ENCODE measurements at places on chromosomes 5 and 9.

DNA sequence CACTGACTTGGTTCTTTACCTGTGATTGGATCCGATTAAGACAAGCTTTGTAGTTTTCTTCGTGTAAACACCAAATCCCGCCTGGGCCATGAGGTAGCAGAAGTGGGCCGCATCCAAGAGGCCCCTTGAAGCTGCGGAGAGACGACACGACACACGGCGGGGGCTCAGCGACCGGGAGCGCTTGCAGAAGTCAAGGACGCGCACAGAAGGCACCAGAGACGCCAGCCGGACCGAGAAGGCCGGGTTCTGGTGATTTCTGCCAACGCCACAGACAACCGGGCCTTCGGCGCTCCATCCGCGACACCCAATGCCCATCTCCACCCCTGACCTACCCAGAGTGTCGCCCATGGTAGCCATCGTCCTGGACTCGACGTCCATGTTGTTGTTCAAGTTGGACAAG, 19.8 kb upstream of the INPP5E start:
- no peak for DNase-seq

- no peak for DNase-seq
Observed at GRCh38 chr9:123395276-123395688, 39.3 kb downstream of the CRB2 start.

DNA sequence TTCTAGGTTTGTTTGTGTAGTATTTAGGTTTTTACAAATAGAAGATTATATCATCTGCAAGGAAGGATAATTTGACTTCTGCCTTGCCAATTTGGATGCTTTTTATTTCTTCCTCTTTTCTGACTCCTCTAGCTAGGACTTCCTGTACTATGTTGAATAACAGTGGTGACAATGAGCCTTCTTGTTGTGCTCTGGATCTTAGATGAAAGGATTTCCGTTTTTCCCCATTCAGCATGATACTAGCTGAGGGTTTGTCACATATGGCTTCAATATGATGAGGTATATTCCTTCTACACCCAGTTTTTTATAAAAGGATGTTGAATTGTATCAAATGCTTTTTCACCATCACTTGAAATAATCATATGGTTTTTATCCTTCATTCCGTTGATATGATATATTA, 101.4 kb downstream of the FBXO4 start:
- no peak for DNase-seq

DNA sequence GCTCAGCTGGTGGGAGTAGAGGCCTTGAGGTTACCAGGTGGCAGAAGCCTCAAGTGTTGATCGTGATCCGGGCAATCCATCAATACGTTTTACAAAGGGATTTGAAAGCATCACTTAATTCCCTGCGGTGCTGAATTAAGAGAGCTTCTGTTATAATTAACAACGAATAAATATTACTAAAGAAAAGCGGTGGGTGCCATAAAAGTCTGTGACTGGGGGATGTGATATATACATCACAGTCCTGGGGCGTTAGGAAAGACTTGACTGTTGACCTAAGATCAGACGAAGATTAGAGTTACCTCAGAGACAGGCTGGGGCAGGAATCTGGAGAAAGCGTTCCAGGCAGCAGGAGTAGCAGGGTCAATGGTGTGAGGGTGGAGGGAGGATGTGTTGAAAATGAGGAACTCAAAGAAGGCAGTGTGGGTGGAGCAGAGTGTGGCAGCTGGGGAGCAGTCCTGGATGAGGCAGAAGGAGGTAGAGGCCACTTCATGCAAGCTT, 6.7 kb upstream of the C5orf63 start:
- no peak for DNase-seq

DNA sequence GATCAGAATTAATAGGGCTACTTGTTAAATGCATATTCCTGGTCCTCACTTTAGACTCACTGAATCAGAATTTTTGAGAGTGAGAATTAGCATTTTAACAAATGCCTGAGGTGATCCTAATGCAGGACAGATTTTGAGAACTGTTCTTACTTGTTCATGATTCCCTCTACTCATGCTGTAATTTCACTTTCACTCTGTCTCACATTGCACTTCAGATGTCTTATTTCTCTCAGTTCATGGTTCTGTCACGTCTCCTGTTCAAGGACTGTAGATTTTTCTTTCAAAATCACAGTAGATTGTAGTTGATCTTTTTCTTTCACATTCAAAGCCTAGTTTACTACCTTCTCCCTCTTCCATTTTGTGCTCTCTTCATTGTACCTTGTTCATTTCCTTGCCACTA, 54.3 kb downstream of the ADGRV1 start:
- DNase-seq, result no peak

- DNase-seq, result no peak
Observed at GRCh38 chr9:83792746-83793145, 24.8 kb downstream of the GKAP1 start.

GRCh38 chr5:110852053-110852452, 113.2 kb downstream of the SLC25A46 start:
- DNase-seq, result no peak

DNA sequence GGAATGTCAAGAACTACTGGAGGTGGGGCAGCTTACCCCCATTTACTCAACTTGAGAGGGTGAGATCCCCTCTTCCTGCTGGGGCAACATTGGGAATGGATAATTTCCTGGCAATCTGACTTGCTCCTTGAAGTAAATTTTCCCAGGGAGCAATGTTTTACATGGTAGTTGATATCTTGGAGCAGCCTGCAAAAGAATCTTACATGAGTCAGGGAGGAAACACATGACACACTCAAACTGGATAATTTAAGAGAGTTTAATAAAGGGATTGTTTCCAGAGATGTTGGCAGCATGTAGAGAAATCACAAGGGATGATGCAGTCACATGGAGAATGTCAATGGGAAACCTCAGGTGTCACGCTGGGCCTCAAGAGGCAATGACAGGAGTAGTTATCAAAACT, 212.5 kb downstream of the GAS1 start:
- DNase-seq, result no peak

DNA sequence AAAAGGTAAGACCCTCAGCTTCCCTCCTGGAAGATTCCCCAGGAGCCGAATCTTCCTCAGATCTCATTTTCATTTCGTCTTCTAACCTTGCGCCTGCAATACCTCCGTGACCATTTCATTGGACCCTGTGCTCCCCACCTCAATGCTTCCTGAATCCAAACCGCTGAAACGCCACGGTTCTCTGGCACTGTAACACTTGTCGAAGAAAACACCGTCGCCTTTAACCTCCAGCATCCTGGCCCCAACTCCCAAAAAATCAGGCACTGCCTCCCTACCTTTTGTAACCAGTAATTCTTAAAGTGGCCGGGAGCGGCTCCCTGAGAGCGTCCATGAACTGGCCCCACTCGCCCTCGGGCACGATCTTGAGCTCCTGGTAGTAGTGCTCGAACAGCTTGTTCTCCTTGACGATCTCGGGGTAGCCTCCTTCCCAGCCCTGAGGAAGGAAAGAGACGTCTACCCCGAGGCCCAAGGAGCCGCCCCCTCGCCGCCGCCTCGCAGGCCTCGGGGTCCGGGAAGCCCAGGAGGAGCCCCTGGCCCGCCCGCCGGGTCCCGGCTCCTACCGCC, 438 bp downstream of the NSUN2 start:
- DNase-seq, result no peak

DNA sequence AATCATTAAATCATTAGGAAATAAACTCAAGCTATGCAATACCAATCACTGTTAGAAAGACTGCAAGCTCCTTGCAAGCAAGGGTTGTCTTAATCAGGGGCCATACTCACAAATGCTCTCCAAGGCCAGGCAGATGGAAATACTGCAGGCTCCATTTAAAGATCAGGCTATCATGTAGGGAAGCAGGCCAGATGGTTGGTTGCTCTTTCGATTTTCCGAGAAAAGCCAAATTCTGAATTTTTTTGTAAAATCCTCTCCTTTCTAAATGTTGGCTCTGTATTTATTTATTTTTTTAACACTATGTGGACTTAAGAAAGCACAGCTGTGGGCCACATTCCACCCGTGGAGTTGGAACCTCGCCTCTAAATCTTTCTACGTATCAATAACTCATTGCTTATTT, 127.1 kb downstream of the GLIS3 start:
- no peak for DNase-seq

Measured in T-helper 9 cell (primary cell).